ENCODE measurements at places on chromosomes 4 and X. TPM values are rescaled to one million over a fixed set of nuclear protein-coding genes. Genes with fewer than 3 reads are reported as not detected.

DNA sequence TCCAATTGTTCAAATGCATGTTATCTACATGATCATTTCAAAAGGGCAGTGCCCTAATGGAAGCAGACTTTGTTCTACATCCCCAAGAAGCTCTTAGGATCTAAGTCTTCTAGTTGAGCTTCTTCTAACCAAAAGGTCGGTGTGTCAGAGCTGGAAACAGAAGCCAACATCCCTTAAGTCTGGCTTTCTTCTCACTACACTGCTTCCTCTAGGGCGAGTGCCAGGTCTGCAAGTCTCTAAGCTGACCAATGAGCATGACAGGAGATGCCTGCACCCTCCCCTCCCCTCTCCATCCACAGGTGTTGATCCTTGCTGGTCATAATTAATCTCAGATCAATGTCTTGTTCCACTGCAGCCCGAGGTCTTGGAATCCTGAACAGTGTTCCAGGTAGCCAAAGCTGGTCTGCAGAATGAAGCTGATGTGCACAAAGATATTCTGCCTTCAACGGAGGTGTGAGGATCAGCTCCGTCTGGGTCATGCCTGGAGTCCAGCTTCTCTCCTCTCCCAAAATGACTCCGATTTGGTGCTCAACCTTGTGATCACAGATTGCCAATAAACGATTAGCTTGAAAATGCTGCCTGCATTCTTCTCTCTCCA lies 44.1 kb downstream of the WDR1 start:
- DNase-seq = no peak

DNA sequence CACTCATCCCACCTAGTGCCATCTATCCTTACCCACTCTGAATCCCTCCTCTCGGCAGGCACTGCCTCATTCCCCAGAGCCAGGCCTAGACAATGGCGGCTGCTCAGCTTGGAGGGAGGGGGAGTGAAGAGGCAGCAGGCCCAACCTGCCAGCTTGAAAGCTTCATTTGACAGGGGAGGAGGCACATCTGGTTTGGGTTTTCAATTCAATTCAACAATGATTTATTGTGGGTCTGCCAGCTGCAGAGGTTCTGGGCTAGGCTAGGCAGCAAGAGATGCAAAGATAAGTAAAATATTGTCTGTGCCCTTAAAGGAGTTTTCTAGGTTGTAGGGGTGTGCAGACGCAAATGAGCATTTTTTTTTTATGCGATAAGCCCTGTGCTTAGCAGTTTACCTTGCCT lies 58.5 kb downstream of the RTL9 start:
- no peak for DNase-seq

DNA sequence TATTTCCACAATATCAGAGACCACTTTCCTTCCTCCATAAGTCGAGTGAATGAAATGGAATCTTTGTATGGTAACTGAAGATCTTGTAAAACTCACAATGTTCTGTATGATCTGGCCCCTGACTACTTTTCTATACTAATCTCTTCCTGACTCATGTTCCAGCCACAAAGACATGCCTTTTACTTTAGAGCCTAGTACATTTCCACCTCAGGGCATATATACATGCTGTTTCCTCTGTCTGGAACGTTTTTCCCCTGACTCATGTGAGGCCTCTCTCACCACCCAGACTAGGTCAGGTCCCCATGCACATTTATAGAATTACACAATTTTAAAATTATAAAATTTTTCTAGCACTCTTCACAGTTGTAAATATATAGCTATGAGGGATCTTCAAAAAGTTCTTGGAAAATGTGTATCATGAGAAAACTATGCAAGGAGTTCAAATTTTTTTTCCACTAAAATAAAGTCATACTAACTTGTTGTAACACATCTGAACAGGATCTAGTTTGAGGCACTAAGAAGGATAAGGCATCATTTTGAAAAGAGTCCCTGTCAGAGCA lies 208.8 kb downstream of the SH2D1A start:
- DNase-seq = no peak

DNA sequence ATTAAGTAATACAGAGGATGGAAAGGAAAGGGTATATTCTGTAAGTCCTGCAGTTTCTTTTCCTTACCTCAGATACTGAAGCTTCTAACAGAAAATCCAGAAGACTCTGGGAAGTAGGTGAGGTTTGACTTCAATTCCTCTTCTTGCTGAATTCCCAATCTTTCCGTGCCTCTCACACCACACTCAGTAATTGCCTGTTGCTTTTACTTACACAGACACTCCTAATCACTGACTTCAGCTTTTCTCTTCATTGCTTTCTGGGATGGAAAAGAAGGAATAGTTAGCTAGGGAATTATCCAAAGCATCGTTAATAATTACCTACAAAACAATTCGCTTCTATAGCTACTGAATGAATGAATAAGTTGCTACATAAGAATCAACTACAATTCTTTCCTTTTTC lies 163.6 kb downstream of the FBXO8 start:
- no peak for DNase-seq

DNA sequence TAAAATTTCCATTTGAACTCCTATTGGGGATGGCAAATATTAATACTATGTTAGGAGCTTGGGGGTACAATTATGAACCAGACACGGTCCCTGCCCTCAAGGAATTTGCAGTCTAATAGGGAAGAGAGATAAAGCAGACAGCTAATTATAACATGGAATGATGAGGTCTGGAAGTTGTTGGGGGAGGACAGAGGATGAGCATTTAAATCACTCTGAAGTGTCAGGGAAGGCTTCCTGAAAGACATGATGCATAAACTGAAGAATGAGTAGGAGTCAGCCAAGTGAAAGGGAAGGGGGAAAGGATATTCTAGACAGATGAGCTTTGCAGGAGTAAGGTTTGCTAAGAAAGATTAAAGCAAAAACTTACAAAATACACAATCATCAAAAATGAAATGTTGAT lies 15.9 kb downstream of the PLAC1 start:
- DNase-seq = no peak

DNA sequence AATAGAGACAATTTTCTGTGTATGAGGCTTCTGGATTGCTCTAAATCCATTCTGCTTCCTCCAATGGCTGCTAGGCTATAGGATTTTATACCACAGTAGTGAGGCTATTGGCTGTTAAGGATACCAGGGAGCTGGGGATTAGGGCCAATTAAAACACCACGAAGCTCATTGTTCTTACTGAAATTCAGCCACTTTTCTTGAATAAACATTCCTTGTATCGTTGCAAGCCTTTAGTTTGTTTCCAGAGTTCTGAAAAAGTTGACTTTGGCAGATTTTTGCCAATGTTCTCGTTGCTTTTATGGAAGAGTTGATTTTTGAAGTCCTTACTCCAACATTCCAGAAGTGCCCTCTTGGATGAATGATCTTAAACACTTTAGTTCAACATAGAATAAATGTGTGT lies 238.4 kb upstream of the TEX13A start:
- no peak for DNase-seq

- DNase-seq = no peak
Measured at GRCh38 chr4:85058551-85058950, 92.1 kb upstream of the WDFY3 start.

GRCh38 chr4:147678796-147679549 lies 5.0 kb downstream of the PRMT9 start:
- no peak for DNase-seq

GRCh38 chr4:151291485-151291884 lies 14.5 kb downstream of the PRSS48 start:
- DNase-seq = no peak

- no peak for DNase-seq
Measured at GRCh38 chr4:823761-824460, 2.0 kb downstream of the CPLX1 start.

DNA sequence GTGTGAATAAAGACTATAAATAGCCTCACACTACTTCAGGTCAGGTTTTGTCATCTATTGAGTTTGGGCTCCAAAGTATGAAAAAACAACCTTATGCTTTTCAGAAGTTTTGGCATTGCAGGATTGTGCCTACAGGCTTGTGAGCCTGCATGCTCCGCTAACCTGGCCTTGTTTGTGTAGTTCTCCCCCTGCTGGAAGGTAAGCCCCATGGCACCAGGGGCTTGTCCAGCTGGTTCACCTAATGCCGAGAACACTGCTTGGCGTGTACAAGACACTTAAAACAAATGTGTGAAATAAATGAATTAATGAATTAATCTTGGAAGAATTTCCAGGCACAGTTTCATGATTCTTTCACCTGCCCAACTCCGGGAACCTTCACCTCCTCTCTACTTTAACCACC lies 1.8 kb upstream of the HSD17B10 start:
- DNase-seq = no peak

- DNase-seq = no peak
Measured at GRCh38 chr4:159401791-159402380, 299.0 kb downstream of the RAPGEF2 start.

Gene PNMA5
- 0.10 TPM for polyA plus RNA-seq

Gene ARHGEF6
- polyA plus RNA-seq = 15.8 TPM

Gene SLIT2
- 49.0 TPM for polyA plus RNA-seq

Gene MAGEB1
- polyA plus RNA-seq = not detected

Gene ADH1A
- polyA plus RNA-seq = 1.5 TPM
